Activated T-cell treated with anti-CD3 and anti-CD28 coated beads for 1 hour (primary cell): ENCODE measurements at places on chromosomes 5 and 9.

DNA sequence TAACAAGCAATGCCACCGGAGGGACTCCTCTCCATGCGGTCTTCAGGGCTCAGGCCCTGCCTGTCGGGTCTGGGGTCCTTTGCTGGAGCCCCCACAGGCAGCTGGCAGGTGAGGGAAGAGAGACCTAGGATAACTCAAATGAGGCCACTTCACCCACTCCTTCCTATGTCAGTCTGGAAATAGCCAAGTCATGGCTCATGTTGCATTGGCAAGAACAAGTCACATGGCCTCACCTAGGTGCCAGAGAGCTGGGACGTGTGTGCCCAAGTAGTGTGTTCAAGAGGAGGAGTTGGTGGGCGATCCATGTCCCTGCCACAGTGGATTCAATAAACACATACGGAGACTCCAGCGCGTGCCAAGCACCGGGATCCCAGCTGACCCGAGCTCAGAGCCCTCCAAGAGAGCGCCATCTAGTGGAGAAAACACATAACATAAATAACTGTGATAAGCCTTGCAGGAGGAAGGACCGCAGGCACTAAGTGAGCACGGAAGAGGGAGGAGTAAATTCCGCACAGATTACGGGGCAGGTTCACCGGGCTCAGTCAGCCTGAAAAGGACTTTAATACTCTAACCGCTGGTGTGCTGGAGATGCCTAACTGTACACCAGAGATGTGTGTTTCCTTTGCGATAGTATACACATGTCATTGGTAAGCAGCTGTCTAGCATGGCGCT, 580.8 kb downstream of the CCDC171 start:
- no peak for DNase-seq

DNA sequence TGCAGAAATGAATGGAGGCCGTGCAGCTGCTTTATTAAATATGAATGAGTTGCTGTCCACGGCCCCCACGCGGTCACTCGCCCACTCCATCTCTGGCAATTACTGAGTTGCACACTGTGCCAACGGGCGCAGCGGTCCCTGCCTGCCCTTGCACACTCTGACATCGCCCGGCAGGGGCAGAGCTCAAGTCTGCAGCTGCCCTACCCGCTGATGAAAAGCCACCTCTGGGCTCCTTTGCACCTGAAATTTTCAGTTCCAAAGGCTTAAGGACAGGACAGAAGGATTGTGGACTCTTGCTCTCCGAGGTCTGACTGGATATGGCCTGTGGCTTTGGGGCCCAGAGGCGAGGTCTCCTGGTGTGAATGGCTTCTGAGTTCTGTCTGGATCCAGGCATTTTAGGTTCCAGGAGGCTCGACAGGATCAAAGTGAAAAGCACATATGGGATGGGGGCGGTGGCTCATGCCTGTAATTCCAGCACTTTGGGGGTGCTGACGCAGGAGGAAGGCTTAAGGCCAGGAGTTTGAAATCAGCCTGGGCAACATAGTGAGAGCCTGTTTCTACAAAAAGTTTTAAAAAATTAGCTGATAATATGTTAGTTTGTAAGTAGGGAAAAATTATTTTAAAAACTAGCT, 201.8 kb downstream of the PAX5 start:
- DNase-seq: no peak

- DNase-seq: no peak
These were observed 24.0 kb downstream of the SYK start for GRCh38 chr9:90825586-90825985.

GRCh38 chr5:149162401-149163084, 21.2 kb downstream of the ABLIM3 start:
- DNase-seq: no peak

- DNase-seq: no peak
These were observed 158.0 kb upstream of the RETREG1 start for GRCh38 chr5:16774806-16775205.

DNA sequence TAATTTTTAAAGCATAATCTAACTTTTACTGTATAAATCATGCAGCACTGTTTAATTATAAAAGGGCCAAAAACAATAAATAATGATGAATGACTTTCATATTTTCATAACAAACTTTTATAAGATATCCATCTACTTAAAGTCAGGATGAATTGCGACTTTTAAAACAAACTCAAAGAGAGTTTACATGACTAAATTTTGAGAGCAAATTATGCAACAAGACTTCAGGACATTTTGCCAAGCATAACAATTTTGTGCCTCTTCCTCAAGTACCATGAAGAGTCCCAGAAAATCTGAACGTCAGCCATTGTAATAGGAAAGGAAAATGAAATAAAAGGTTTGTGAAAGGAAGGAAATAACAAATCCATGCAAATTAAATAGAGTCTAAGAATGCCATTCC, 24.4 kb downstream of the ERAP1 start:
- no peak for DNase-seq

DNA sequence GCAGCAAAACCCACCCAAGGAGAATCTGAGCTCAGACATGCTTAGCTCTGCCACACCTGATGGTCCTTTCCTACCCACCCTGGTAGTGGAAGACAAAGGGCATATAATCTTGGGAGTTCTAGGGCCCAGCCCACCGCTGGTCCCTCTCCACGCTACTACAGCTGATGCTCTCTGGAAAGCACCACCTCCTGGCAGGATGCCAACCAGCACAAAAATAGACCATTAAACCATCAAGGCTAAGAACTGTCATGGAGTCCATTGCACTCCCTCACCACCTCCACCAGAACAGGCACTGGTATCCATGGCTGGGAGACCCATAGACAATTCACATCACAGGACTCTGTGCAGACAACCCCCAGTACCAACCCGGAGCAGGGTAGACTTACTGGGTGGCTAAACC, 111.0 kb upstream of the IL7R start:
- DNase-seq: no peak

DNA sequence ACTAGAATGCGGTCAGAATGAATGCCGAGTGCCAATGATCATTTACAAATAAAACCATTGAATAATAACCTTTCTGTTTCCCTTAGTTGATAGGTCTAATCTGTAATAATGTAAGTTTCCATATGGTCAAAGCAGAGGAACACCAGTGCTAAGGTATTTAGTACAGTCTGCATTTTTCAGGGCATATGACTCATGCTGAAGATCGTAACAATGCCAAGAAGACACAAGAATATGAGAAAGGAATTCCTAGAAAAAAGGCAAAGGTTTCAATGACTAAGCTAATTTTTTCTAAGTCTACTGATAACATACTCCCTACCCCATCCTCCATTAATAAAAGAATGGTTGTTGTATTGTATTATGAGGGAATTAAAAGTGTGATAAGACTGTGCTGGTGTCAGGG, 2.8 kb downstream of the OR1L8 start:
- DNase-seq: no peak

DNA sequence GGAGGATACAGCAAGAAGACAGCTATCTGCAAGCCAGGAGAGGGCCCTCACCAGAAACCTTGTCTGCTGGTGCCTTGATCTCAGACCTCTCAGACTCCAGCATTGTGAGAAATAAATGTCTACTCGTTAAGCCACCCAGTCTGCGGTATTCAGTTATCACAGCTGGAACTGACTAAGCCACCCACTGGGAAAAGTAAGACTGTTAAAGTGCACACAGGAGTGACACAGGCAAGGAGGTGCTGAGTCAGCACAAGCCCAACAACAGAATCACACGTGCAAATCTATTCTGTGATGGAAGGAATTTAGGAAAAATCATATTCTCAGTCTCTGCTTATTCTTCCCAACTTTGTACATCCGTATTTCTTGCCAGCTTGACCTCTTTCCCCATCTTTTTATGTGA, 200.0 kb downstream of the NR2F1-AS1 start:
- no peak for DNase-seq

- no peak for DNase-seq
These were observed 219.6 kb downstream of the ENC1 start for GRCh38 chr5:74420947-74421346.
